Kidney glomerular epithelial cell (primary cell): ENCODE measurements at places on chromosomes 12 and 14.

GRCh38 chr12:95997911-95998510 is 1.9 kb upstream of the HAL start:
- DNase-seq = no peak

DNA sequence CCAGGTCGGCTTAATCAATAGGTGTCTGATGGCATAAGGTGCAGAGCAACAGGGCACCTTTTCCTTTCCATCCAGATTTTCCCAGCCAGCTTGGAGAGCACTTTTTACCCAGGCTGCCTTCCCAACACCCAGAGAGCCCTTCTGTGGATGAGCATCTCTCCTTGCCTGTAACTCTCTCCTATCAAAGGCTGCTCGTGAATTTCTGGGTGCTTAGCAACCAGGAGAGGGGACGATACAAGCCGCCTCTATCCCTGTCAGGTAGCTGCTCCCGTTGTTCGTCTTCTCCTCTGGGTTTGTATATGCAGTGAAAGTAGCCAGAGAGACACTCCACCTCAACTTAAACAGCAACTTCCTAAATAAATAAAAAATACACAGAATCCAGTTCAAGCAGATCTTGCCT is 124.2 kb downstream of the CACNA1C start:
- DNase-seq = no peak

- DNase-seq = no peak
Observed at GRCh38 chr14:77258566-77258965, 12.4 kb downstream of the NGB start.

DNA sequence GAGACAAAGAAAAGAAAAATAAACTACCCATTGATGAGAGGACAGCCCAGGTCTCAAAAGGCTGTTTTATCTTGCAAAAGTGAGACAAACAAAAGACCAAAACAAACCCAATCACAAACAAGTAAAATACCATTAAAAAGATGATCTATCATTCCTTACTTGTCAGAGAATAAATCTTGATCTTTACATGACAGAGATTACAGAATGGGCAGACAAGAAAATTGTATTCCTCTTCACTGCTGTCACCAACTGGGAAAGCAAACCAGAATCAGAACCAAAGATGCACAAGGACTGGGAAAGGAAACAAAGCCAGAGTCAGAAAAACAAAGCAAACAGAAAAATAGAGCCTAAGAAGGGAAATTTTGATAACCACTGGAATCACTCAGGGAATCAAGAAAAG is 444.0 kb upstream of the PDE3A start:
- DNase-seq = no peak

DNA sequence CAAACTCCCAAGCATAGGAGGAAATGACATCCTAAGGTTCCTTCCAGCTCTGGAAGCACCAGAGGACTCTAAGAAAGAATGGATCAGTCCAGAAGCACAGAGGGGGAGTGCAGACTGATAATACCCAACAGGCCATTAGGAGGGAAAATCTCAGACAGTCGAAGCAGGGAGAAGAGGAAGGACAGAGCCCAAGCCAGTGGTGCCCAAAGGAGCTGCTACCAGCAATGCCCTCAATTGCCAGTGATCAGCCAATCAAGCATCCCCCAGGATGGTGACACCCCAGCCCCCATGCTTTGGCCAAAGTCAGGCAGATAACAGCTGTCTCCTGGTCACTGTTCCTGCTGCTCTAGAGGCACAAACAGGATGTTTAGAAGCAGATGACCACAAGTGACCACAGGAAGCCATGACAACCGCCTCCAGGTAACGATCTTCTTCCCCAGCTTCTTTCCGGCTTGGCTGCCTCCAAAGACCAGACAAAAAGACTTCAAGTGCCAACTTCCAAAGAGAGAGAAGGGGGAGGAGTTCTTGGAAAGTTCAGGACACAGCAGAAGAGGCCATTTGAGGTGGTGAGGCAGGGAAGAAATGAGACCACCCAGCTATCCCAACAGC is 16.2 kb downstream of the PXN start:
- DNase-seq = no peak
